ENCODE measurements at places on chromosomes 5 and 9.

- no peak for DNase-seq
Measured at GRCh38 chr9:17611342-17611741, 32.5 kb downstream of the SH3GL2 start.

DNA sequence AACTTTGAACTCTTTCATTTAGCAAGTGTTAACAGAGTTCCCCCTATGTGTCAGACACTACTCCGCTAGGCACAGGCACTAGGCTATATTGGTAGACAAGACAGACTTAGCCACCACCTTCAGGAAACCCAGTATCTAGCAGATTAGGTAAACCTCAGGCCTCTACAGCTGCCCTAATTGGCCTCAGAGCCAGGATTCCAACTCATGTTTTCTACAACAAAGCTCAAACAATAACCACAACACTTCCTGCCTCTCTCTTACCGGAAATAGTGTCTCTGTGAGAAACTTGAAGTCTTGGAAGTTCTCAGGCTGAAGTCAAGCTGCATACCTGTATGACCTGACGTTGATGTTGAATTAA lies 116.6 kb upstream of the SLC44A1 start:
- peak; percentile 35 for DNase-seq

- no peak for DNase-seq
Measured at GRCh38 chr9:134855231-134855899, 25.2 kb upstream of the FCN2 start.

GRCh38 chr5:115024922-115025321 lies 144.8 kb downstream of the TRIM36 start:
- DNase-seq = no peak

- no peak for DNase-seq
Measured at GRCh38 chr9:36729906-36730305, 157.2 kb downstream of the MELK start.

DNA sequence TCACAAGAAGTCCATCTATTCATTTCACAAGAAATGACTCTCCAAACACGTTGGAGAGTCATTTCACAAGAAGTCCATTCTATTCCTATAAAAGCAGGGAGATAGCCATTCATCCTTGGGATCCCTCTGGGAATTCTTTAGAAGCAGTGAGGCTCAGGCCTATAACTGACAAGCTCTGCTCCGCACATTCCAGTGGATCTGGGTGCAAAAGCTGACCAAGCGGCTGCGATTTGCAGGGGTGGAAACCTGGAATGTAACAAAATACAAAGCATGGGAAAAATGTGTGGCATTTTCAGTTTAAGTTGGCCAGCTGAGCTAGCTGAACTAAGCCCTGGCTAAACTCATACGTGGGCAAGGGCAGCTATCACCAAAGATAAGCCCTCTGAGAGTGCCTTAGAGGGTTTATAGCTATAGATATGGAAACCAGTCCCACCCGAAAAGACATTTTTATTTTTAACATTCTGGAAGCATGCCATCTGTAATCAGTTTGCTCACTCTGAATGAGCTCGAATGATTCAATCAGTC lies 8.7 kb downstream of the TAS2R1 start:
- no peak for DNase-seq

DNA sequence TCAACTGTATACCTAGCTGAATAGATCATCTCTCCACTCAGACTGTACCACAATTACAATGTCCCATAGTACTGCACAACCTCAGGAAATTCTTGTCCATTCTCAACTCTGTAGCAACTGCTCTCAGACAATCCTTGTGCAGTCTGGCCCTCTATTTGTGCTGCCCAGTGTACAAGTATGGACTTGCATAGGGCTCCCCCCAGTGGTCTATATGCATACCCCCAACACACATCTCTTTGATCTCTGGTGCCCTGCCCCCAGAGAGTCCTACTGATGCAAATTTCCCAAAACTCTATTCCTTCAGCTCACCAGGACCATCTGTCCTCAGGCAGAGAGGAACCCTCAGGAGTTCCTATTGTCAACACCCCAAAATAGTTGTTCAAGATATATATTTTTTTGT lies 205.3 kb downstream of the SLCO4C1 start:
- no peak for DNase-seq

GRCh38 chr9:76567086-76567485 lies 108.1 kb downstream of the GCNT1 start:
- DNase-seq = no peak

- no peak for DNase-seq
Measured at GRCh38 chr5:93782978-93783377, 41.6 kb upstream of the POU5F2 start.

DNA sequence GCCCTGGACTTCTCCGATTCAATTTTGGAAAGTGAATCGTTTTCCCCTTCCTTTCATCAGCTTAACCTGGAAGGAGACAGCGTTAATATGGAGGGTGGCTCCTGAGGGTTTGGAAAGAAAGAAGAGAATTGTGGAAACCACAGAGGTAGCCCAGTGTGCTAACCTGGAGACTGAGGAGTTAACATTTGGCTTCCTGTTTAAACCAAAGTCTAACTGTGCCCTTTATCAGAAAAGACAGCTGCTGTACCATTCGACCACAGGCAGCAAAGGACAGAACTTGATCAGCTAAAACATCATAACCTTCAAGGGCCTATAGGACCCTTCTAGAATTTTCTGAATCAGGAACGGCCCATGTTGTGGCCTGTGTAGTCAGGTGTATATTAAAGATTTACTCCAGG lies 735 bp downstream of the IDNK start:
- DNase-seq = no peak

GRCh38 chr5:83099001-83099400 lies 21.7 kb downstream of the XRCC4 start:
- no peak for DNase-seq

DNA sequence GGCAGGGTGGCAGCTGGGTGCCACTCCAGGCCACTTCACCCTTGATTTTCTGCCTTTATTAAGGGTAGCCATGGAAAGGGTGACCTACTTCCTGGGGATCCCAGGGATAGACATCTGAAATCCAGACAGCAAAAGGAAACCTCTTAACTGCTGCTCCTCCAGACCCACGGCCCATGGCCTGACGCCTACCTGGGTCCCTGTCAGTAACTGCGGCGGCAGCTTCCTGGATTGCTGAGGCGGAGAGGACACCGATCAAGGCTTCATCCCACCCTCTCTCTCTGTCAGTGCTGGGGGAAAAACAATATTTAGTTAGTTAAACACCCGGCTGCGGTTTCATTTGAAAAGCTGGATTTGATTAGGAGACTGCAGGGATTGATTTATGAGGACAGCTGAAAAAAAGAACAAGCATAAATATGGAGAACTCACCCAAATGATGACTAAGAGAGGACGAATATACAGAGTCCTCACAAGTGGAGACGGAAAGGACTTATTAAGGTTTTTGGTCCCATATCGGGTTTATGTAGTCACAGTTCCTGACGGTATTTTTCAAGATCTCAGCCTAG lies 158.7 kb upstream of the KLF4 start:
- DNase-seq = no peak

DNA sequence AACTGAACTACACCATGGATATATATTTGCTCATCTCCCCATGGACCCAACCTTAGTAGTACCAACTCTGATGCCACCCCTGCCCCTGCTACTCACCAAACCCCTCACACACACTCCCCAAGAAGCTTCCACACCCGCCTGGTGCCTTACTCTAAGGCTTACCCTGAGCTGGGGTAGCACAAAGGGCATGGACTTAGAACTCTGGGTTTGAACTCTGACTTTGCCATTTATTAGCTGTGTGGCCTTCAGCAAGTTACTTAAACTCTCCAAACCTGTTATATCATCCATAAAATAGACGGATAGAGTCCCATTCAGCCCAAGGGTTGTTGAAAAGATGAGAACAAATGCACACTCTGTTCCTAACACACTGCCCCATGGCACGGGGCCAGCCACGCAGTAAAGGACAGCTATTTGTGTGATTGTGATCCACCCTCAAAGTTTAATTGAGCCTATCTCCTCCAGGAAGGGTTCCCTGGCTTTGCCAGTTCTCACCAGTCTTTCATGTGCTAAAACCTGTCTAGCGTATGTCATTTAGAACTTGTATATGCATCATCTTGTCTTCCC lies 111.0 kb downstream of the KLHL3 start:
- no peak for DNase-seq

DNA sequence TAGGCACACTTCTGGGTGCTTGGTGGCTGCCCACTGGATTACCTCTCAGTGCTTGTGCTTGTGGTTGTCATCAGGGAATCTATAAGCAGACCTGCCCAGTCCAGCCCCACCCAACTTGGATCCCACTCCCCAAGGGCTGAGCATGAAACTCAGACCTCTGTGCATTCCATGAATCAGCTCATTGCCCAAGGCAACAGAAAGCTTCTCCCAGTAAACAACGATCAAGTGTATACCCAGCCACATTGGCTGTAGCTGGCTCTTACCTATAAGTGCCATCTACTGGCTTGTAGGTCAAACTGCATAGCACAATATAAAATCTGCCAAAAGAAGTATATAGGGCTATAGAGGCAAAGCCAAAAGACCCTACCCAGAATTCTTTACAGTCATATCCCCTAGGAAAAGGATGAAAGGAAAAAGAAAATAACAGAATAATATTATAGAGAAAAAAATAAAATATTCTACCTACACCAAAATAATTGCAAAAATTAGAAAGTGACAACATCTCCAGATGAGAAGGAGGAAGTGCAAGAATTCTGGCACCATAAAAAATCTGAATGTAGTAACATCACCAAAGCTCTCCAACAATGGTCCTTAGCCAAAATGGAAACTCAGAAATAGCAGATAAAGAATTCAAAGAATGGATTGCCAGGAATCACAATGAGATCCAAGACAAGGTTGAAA lies 321.0 kb upstream of the TRPC7 start:
- no peak for DNase-seq

- DNase-seq = no peak
Measured at GRCh38 chr5:110150199-110150598, 460.5 kb downstream of the MAN2A1 start.

GRCh38 chr9:33043671-33044070 lies 18.6 kb downstream of the DNAJA1 start:
- DNase-seq = no peak

- no peak for DNase-seq
Measured at GRCh38 chr9:5879419-5880181, 11.1 kb upstream of the MLANA start.

DNA sequence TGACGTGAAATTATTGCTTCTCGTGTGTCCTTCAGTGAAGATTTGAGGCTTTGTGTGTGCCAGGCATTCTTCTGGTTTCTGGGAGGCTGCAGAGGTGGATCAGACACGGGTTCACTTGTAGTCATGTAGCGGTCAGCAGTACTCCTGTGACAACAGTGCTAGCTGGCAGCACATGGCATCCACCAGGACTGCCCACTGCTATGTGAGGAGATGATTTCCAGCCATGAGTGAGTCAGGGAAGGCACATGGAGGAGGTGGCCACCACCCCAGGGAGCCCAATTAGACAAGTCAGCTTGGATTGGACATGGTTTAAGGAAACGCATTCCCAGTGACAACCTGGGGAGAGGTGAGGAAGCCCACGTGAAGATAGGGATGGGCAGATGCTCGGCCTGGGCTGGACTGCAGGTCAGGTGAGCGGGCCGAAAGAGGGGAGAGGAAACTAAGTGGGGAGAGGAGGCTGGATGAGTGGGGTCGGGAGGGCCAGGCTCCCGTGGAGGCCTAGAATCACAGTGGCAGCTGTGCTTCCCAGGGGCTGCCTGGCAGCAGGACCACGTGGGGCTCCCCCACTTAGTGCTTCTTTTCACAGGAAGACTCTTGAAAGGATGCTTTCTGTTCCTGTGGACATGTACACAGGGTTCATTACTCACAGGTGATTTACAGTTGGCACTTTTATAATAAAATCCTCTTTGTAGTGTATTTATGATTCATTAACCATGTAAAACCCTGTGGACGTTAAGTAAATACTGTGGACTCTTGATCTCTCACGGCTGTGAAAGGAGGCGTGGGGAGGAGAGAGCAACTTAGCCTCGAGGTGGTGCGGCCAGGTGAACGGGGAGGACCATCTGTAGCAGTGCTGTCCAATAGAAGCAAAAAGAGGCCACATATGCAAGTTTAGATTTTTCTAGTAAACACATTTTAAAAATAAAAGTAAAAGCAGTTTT lies 80.0 kb upstream of the OTULINL start:
- DNase-seq = no peak

- DNase-seq = no peak
Measured at GRCh38 chr5:56302027-56302426, 68.9 kb upstream of the ANKRD55 start.

GRCh38 chr5:73938280-73938937 lies 312.4 kb downstream of the ARHGEF28 start:
- no peak for DNase-seq

DNA sequence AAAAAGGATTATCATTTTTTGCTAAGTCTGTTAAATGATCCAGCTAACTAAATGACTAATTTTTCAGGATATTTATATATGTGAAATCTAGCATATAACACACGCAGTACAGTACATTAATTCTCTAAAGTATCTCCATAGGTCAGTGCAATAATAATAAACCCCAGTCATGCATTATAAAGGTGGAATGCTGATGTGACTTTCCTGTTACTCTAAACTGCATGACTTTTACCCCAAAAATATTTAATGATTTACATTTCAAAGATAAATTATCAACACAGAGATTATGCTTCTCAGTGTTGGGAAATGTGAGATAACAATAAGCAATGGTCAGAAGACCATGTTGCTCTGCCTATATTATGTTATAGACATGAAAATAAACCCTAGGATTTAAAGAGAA lies 34.1 kb upstream of the PAM start:
- DNase-seq = no peak

Data from stimulated activated CD4-positive, alpha-beta T cell treated with anti-CD3 and anti-CD28 coated beads, Interleukin-15, amount 100 ng/mL, for 24 hours (primary cell).